ENCODE measurements at places on chromosomes 16 and 17.

DNA sequence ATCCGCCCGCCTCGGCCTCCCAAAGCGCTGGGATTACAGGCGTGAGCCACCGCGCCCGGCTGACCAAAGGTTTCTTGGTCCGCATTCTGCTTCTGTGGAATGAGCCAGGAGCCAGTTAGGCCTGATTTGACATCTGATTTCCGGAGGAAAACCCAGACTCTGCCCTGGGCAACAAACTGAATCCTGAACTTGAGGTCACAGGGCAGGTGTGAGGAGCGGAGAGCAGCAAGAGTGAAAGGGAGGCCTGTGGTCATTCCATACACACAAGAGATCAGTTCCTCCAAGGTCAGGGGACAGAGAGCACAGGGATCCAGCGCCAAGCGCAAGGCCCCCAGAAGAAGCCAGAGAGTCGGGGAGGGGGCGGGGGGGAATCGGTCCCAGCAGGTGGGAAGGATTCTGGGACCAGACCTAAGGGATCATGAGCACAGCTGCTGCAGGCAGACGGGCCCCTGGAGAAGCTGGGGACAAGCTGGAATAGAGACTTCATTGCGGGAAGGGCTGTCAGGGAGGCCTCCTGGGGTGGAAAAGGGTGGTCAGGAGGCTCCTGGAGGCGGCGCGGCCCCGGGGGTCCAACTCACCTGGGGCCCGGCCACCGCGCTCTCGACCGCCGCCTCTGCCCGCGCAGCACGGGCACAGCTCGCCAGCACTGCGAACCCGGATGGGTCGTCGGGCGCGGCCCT, 436 bp downstream of the SHPK start:
- DNase-seq: no peak

- DNase-seq: no peak
Measured at GRCh38 chr16:85045077-85045476, 17.5 kb downstream of the KIAA0513 start.

- no peak for DNase-seq
Measured at GRCh38 chr17:59893676-59894100, 767 bp downstream of the RPS6KB1 start.

GRCh38 chr16:30482366-30482765, 9.8 kb downstream of the ITGAL start:
- DNase-seq: no peak

- no peak for DNase-seq
Measured at GRCh38 chr17:1060991-1061390, 64.1 kb downstream of the TIMM22 start.

DNA sequence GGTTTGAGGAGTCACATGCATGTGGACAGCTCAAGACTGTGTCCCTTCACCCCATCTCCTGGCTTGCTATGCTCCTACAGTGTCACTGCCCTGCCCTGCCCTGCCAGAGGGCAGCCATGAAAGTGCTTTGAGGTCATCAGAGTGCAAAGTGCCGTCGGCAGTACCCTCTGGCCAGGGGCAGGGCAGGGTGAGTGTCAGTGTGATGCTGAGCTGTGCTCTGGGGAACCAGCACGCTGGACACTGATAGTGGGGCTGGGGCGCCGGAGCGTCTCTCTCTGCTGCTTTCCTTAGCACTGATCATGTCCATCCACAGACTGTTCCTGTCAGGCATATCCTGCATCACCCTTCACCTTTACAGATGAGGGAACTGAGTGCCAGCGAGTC, 1.6 kb upstream of the SPATA32 start:
- no peak for DNase-seq

GRCh38 chr17:40178021-40178601, 841 bp downstream of the RAPGEFL1 start:
- no peak for DNase-seq

Measured in vagina (tissue), 2 donors.